ENCODE measurements at places on chromosomes 13 and 19.

GRCh38 chr13:29816715-29817114, 33.7 kb downstream of the UBL3 start:
- no peak for DNase-seq

GRCh38 chr13:53005626-53006025, 23.0 kb upstream of the OLFM4 start:
- DNase-seq = no peak

DNA sequence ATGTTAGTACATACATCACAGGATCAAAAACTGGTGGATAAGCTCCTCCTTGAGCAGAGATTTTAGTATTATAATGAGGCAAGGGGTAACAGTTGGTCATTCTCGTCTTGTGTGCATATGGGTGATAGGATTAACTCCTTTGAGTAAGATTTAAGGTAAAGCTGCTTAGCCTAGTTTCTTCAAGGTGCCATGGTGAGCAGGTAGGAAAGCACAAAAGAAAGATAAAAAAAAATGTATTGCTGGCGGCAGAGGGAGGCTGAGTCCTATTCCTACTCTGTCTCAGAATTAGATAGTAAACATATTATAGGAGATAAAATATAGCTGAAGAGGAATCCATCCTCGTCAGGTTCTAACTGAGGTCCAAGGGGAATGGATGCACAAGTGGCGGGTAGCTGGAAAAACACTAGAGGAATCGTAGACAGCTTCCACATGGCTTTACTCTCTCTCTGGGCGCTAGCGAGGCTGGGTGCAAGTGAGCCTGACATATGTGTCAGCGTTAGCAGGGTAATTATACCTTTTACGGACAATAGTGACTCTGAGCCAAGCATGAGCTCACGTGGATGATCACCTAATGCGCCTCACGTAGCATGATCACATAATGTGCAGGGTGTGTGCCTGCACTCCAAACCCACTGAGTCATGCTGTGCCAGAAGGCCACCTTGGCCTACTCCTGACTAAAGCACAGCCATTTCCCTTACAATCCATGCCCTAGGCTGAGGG, 734.3 kb upstream of the MIR17HG start:
- no peak for DNase-seq

DNA sequence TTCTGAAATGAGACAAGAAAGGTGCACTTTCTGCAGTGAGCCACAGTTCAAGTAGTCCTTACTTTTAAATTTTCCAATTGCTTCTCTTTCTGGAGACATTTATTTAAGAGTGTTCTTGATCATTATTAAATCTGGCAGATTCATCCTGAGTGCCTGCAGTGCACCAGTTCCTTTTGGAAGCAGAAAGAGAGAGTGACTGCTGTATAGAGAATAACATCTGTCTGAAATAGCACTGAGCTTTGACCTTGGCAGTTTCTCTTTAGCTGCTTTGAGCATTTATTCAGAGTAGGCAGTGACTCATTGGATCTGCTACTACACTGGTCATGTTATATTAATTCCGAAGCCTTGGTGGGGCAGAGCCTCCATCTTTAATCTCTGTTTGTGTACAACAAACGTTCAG, 1373.7 kb downstream of the PCDH9 start:
- no peak for DNase-seq

GRCh38 chr19:6087074-6087571, 23.2 kb downstream of the RFX2 start:
- no peak for DNase-seq

DNA sequence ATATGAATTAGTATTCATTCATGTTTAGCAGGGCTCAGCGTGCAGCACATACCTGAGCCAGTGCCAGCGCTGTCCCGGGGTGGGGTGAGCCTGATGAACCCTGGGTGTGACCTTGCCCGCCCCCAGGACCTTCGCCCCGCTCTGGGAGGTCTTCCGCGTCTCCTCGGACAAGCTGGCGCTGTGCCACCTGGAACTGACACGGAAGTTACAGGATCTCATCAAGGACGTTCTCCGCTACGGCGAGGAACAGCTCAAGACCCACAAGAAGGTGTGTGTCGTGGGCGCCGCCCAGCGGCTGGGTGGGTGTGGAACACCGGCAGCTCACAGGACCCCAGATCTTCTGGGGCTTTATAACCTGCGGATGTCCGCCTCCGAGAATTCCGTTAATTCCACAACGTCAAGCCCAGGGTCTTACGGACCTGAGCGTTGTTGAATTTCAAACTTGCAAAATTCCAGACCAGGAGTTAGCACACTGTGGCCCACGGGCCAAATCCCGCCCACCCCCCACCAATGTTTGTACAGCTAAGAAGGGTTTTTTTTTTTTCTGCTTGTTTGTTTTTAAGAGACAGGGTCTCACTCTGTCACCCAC, 15.4 kb downstream of the FCHO1 start:
- DNase-seq = no peak

DNA sequence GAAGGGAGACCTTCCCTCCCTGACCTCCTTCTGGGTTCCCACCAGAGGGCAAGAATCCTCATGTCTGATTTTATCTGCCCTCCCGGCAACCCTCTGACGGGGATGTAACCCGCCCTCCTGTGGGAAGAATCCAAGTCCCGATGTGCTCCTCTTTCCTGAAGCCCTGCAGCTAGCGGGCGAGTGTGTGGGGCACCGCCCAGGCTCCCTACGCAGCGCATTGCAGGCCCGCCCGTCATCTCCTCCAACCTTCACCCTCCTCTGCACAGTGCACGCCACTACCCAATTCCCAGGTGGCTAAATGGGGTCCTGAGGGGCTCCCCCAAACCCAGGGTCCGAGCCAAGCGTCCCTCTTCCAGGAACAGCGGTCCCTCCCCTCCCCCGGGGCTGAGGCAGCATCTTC, 7.3 kb downstream of the LAIR1 start:
- DNase-seq = no peak

DNA sequence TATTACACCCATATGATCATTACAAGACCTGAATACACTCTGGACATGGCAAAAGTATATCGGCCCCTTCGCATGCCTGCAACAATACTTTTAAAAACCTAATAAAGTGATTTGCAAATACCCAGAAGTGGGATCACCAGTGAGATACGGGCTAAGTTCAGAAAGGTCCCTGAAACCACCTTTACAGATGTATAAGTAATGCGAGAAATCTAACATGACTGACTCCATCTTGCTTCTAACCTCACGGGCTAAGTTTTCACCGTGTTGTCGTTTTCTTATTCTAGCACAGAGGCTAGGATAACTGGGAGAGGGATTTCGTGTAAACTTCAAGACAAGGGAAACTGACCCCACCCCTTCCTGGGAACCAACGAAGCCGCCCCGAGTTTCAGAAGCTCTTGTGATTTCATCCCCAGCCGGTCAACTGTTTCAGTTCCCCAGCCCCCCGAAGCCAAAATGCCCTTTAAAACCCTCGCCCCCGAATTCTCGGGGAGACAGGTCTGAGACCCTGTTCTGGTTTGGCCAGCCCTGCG, 703 bp downstream of the NEK3 start:
- DNase-seq = no peak

DNA sequence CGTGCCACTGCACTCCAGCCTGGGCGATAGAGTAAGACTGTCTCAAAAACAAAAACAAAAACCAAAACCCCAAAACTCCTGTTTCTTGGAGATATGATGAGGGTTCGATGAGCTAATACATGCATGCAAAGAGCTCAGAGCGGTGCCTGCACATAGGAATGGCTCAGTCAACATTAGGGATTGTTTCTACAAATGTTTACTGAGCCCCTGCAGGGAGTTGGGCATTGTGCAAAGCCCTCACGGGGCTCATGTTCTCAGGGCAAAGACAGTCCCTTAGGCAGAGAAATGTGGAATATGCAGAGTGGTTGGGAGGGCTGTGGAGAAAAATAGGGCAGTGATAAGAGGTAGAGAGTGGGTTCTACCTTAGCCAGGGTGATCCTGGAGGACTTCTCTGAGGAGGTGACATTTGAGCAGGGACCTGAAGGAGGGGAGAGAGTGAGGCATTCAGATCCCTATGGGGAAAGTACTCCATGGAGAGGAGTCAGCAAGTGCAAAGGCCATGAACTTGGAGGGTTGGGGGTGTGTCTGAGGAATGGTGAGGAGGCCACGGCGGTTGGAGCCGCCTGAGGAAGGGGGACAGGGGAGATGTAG, 1.5 kb upstream of the EHD2 start:
- DNase-seq = no peak

DNA sequence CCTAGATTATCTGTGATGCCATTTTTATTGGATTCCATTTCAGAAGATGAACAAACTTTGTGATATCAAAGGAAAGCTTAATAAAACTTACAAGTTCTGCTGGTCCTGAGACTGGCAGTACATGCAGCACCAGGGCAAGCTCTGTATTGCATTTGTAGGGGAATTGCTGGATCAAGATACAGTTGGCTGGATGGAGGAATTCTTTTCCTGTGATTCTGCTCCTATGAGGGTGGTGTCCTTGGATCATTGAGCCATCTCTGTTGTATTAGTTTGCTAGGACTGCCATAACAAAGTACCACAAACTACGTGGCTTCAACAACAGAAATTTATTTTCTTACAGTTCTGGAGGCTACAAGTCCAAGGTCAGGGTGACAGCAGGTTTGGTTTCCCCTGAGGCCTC, 33.9 kb upstream of the CSNK1A1L start:
- no peak for DNase-seq

DNA sequence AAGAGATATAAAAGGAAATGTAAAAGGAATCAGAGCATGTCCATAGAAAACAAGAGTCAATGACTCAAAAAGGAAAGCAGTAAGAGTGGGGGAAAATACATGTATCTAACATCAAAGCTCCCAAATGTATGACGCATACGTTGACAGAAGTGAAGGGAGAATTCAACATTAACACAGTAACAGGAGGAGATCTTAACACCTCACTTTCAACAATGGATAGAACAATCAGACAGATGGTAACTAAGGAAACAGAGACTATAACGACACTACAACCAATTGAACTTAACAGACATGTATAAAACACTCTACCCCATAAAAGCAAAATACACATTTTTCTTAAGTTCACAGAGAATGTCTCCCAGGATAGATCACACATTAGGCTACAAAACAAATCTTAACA, 774.8 kb upstream of the ARGLU1 start:
- no peak for DNase-seq
